ENCODE measurements at places on chromosomes 13 and 19.

DNA sequence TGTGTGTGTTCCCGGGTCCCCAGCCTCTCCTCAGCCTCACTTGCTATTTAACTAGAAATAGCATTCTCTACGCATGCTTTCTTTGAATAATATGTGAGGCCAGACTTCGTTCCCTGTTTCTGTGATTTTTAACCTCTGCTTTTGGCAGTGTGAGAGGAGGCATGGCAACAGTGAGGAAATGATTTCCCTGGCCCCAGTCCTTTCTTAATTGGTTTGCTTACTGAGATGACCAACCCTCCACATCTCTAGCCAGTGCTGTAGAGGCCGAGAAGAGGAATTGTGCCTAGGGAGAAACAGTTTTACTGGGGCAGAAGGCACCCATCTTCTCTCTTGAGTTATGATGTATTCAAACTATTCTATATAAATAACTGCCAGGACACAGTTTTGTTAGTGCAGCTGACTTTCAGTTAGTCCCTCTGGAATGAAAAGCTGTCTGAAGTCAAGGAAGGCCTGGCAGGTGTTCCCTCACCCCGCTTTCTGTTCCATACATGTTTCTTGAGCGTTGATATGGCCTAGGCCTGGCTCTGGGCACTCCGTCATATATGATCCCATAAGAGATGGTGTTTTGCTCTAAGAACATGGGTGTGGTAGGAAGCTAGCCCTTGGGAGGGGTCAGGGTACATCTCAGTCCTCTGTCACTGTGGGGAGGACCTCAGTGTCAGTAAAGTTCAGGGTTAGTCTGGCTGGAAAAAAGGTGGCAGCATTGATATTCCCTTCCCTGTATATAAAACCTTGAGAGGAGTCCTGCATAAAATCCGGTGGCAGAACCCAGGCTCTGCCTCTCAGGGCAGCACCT, 73.7 kb upstream of the NPAS1 start:
- no peak for DNase-seq

- DNase-seq: no peak
These were observed 30.6 kb upstream of the FAM216B start for GRCh38 chr13:42750794-42751193.

GRCh38 chr13:73321043-73321442, 262.2 kb downstream of the KLF5 start:
- no peak for DNase-seq

- DNase-seq: no peak
These were observed 55.4 kb downstream of the DPF1 start for GRCh38 chr19:38168637-38169036.

DNA sequence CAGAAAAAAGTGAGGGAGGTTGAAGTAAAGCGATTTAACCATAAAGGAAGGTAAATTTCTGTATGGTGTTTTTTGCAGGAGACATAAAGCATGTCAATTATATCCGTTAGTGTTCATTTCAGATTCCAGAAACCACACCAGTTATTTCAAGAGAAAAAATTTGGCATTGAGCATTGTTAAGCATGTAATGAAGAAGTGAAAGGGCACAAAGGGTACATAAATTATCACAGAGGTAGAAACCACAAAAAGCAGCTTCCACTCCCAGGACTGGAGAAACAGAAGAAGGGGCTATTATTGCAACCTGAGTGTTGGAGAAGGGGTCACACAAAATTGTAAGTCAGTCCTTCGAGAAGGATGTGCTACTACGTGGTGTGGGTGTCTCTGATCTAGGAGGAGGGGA, 72.2 kb upstream of the DACH1 start:
- DNase-seq: no peak

- no peak for DNase-seq
These were observed 5.3 kb downstream of the RGS9BP start for GRCh38 chr19:32680986-32681385.

- no peak for DNase-seq
These were observed 7.3 kb downstream of the ZNF555 start for GRCh38 chr19:2848616-2849015.

GRCh38 chr13:25379011-25379410, 7.2 kb downstream of the ATP8A2 start:
- DNase-seq: no peak

GRCh38 chr19:16066611-16067104, 9.6 kb upstream of the TPM4 start:
- DNase-seq: no peak

- no peak for DNase-seq
These were observed 242.3 kb downstream of the TEX29 start for GRCh38 chr13:111562716-111563115.

DNA sequence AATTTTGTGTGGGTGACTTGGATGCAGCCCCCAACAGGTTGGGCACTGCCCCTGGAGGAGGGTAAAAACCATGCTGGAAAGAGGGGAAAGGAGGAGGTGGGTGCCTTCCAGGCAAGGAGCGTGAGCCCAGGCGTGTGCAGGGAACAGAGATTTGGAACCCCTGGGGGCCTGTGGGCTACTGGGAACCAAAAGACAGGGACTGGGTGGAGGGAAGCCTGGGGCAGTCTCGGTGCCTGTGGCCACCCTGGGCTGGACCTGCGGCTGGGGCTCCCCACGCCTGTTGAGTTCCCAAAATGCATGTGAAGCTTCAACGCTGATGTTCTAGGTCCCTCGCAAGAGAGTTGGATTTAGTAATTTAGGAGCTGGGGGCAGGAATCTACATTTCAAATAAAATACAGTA, 24.8 kb downstream of the GGACT start:
- no peak for DNase-seq

Data from H1 (cell line).